ENCODE measurements at places on chromosomes 7 and 10.
A peak's percentile ranks its signal among the peaks of the same experiment; 100 is the strongest.

DNA sequence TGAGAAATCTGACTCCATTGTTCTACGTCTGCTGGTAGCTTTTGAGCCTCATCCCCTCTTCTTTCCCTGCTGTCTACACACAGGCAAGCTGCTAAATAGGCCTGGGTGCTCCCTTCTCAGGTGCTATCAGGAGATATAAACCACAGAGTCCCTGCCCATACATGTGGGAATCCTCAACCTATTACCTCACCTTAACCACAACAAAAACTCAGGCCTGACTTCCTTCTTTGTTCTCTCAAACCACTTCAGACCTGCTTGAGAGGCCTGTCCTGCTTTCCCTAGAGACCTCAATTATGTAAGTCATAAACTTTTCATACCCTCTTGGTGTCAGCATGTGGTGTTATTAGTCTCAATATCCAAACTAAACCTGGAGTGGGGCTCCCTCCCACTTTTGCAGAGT is 75.0 kb upstream of the MAGI2 start:
- DNase-seq: peak; percentile 5

DNA sequence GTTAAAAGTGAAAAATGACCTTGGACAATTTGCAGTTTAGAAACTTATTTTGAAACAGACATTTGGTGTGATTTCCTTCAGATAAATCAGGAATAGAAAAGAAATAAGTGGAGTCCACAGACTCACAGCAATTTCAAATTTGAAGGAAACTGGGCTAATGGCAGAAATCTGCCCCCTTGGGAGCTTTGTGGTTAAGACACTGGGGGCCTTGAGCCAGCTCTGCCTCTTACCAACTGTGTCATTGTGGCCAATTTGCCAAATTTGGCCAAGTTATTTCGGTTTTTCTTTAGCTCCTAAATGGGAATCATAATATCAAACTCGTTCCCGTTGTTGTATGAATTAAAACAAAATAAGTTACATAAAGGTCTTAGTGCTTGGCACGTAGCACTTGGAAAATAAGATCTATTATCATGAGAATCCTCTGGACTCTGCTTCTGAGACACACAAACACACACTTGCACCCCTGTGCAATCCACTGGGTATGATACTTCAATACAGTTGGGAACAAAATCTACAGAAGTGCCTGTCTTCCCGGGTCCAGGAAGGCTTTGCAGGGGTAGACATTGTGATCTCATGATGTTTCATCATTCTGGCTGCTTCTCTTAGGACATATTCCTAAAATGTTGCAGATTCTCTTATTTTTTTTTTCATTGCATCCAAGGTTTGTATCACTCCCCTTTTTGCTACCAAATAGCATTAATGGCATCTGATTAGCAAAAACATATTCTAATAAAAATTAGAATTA is 4.9 kb downstream of the ARMC3 start:
- no peak for DNase-seq

- DNase-seq: no peak
Measured at GRCh38 chr10:112724404-112724991, 225.5 kb upstream of the TCF7L2 start.

DNA sequence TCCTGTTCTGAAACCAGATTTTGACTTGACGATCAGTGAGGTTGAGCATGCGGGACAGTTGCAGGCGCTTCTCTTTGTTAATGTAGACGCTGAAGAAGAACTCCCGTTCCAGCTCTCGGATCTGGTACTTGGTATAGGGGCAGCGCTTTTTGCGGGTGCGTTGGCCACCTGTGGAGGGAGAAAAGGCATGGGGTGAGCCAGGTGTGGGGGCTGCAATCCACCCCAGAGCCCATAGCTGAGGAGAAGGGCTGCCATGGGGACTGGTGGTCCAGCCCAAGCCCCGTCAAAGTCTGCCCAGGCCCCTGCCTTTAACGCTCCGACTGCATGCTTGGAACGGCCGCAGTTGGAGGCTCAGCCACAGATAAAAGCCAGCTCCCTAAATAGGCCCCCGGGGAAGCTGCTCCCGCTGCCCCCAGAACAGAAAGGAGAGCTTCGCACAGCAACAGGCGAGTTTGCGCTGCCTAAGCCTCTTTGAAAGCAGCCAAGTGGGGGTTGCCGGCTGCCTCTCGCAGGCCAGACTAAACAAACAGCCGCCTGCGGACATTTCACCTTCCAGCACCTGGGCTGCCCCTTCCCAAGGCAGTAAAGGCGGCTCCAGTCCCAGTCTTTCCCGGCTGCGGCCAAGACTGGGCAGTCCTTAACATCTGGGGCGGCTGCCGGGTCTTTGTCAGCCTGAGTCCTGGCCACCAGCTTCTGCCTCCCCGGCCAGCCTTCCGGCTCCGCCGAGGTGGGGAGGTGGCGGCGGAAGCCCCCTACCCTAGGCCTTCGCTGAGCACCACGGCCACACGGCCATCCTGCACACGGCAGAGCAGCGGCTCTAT is 2.0 kb downstream of the HOXA11 start:
- peak; percentile 30 for DNase-seq

DNA sequence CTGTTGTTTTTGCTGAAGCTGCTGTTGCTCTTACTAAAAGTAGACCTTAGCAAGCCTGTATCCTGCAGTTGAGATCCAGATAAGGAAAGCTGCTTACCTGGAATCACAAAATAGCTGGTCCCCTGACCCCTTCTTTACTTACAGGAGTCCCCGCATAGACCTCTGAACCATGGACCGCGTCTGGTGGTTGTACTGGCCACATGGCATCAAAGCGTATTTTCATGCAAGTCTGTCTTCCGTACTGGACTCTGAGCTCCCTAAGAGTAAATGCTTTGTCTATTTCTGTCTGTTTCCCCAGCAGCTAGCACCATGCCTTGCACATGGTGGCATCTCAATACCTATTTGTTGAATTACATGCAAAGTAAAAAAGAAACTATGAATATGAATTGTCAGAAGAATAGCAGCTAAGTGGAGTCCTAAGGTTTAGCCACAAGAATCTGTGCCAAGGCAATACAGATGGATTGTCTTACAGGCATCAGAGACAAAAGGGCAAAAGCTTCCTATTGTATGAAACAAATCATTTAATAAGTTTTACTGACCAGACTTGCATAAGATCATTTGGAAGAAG is 159.2 kb downstream of the PAXIP1 start:
- no peak for DNase-seq

GRCh38 chr7:16129431-16130110 is 291.8 kb downstream of the CRPPA start:
- DNase-seq: no peak

DNA sequence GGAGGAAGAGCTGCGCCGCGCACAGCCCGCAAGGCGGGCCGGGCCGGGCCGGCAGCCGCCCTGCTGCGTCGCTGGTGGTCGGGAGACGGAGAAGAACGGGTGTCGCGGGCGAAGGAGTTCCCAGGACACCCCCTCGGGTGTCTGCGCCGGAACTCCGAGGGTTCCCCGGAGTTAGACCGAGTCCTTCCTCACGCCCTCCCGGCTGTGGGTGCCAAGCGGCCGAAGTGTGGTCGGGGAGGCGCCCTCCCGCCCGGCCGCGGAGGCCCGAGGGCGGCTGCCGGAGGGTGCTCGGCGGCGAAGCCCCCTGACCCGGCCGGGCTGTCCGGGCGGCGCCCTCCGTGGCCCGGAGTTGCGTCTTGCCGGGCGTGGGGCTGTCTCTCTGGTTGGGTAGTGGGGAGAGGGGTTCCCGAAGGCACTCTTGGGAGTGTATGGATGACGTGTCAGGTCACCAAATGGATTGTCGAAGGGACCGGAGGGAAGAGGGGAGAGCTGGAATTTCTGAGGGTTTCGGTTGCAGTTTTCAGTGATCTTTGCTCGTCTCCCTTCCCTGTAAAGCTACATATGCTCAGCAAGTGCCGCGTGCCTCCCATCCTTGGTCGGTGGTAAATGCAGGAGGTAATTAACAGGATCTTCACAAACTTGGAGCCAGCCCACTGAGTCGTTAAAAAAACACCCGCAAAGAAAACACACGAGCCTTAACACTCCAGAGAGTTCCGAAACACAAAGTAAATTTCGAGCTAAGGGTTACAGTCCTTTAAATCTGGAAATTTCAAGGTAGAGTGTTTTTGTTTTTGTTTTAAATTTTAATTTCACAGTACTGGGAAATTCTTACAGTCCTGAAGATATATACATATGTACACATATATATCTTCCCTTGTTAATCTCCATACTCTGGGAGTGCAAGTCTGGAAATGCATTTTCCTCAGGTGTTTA is 871 bp downstream of the ST7 start:
- peak; percentile 47 for DNase-seq

DNA sequence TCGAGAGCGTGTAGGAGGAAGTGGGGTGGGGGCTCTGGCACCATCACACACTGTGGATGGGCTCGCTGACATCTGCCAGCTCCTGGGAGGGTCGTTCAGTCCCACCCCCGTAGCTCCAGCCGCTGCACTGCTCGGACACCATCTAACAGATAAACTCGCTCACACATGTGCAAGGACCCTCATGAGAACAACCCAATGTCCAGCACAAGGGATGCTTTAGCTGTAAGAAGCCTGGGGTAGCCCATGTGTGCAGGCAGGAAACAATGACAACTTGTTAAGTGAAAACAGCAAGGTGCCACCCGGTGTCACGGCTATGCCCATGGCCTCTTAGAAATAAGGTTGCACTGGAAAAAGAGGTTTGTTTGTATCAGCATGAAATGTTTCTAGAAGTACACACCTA is 14.1 kb downstream of the OGDHL start:
- no peak for DNase-seq

DNA sequence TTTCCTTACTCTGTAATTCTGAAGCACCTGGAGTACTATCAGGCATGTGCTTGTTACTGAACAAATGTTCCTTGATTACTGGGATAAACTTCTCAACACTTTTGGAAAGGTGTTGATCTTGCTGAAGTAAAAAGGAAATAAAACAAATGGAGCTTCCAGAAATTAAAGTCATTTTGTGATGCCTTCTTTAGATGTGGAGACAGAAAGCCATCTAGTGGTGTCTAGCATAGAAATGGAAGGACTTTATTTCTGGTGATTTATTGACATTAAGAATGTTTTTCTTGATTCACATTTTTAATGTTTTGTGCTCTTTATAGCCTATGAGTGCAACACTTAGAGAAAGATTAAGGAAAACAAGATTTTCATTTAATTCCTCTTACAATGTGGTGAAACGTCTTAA is 1.4 kb downstream of the SFR1 start:
- peak; percentile 65 for DNase-seq

DNA sequence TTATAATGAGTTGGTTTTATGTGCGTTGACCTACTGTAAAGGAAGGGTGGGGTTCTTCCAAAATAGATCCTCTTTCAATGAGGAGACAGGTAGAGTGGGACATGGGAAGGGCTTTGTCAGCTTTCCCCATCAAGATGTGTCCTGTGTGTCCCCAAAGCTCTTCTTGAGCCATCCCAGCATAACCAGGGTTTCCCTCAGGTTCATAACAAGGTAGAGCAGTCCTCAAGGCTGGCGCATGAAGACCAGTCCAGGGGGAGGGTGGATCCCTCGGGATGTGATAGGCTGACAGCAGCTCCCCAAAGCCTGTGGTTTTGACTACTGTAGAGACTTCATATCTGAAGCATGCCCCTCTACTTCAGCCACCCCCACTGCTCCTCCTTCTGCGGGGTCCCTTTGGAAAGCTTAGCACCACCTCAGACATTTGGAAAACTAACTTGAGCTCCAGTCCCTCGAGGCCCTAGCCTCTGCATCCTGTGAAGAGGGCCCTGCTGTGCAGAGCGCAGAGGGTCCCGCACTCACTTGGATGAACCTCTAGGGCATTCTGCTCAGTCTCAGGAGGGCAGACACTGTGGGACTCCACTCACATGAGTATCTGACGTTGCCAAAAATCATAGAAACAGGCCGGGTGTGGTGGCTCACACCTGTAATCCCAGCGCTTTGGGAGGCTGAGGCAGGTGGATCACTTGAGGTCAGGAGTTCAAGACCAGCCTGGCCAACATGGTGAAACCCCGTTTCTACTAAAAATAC is 1.1 kb upstream of the GIMAP8 start:
- DNase-seq: no peak

- no peak for DNase-seq
Measured at GRCh38 chr7:28768577-28769147, 189.5 kb downstream of the TRIL start.

DNA sequence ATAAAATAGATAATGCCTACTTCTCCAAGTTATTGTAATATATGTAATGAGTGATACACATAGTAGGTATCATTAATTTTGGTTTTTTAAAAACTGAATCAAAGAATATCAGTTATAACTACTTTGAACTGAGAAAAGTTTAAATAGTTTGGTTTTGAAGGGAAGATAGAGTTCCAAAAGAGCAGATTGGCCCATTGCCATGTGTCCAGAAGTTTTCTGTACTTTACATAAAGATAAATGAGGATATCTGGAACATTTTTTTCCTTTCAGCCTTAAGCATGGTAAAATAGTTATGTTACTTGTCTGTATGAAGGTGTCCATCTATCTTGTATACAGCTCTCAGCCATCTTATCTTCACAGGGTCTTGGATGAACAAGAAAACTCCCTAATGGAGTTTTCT is 97.9 kb upstream of the MXI1 start:
- no peak for DNase-seq

DNA sequence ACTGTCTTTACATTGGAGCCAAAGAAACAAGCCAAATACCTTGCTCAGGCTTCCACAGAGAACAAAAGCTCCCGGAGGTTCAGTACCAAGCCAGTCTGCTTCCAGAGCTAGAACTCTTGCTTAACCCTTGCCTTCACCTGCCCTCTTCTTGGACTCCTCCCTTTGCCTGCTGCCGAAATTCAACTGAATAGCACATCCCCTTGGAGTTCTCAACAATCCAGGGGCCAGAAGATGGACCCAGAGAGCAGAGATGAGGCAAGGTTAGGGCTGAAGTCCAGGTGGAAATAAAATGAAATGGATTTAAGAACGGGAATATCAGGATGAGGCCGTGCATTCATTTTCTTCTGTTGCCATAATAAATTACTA is 876 bp upstream of the PIK3AP1 start:
- DNase-seq: peak; percentile 51

- peak; percentile 2 for DNase-seq
Measured at GRCh38 chr7:38411404-38411803, 138.0 kb upstream of the TARP start.

- DNase-seq: no peak
Measured at GRCh38 chr10:125521721-125522680, 161.0 kb downstream of the TEX36 start.

- no peak for DNase-seq
Measured at GRCh38 chr10:27388761-27389399, 115.2 kb upstream of the RAB18 start.

GRCh38 chr7:135147899-135148721 is at the start of gene TMEM140:
TSS of gene TMEM140 (plus strand) at chr7:135148072. CDS start at chr7:135164442, 16,370 bp downstream.
- peak; percentile 3 for DNase-seq

GRCh38 chr10:133164816-133165555 is 5.0 kb downstream of the KNDC1 start:
- DNase-seq: no peak

- DNase-seq: no peak
Measured at GRCh38 chr7:2529161-2530070, 9.8 kb downstream of the LFNG start.

GRCh38 chr7:20197837-20198236 is 19.3 kb downstream of the MACC1 start:
- no peak for DNase-seq

DNA sequence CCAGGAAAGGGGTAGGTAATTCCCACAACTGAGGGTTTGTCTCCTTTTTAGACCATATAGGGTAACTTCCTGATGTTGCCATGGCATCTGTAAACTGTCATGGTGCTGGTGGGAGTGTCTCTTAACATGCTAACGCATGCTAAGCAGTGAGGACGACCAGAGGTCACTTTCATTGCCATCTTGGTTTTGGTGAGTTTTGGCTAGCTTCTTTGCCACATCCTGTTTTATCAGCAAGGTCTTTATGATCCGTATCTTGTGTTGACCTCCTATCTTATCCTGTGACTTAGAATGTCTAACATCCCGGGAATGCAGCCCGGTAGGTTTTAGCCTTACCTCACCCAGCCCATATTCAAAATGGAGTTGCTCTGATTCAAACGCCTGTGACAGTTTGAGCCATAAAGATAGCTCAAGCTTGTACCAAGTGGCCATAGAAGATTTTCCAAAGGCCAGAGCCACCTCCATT is 176.0 kb upstream of the NAMPT start:
- DNase-seq: no peak
